Stimulated activated CD4-positive, alpha-beta T cell treated with anti-CD3 and anti-CD28 coated beads, Interleukin-1b, Interleukin-23, amount 100 ng/mL, for 4 hours (primary cell): ENCODE measurements at places on chromosomes 12 and 14.
A peak's percentile ranks its signal among the peaks of the same experiment; 100 is the strongest.

DNA sequence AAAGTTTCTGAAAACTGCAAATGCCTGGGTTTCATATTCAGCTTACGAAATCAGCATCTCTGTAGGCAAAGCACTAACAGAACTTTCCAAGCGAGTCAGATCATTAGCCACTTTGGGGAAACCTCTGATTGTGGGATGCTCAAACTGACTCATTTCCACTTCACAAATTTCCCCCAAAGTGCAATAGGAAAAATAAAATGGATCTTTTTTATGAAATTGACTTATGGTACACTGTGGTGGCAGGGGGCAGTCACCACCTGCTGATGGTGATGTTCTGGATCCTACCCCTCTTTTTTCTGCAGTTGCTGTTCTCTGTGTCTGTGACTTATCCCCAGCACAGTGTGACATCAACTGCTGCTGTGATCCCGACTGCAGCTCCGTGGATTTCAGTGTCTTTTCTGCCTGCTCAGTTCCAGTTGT lies 5.6 kb downstream of the TCTN1 start:
- DNase-seq, result no peak

GRCh38 chr12:104356231-104357115 lies 52.9 kb downstream of the EID3 start:
- DNase-seq, result no peak

DNA sequence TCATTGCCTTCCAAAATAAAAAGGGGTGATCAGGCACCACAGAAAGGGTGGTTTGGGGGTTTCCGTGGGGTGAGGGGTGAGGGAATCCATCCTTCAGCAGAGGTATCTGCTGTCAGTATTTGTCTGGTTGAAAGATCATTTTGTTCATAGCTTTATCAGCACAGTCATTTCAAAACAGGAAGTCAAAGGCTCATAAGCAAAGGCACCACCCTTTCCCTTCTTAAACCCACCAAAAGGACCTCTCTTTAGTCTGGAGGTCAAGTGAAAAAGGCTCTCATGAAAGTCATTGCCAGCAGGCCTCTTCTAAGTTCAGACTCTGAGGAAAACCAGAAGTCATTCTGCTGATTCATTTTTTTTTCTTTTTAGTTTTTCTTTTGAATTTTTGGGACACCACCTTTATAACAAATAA lies 6.2 kb downstream of the CHST11 start:
- no peak for DNase-seq

GRCh38 chr12:119328111-119328510 lies 6.4 kb upstream of the CCDC60 start:
- DNase-seq, result no peak

DNA sequence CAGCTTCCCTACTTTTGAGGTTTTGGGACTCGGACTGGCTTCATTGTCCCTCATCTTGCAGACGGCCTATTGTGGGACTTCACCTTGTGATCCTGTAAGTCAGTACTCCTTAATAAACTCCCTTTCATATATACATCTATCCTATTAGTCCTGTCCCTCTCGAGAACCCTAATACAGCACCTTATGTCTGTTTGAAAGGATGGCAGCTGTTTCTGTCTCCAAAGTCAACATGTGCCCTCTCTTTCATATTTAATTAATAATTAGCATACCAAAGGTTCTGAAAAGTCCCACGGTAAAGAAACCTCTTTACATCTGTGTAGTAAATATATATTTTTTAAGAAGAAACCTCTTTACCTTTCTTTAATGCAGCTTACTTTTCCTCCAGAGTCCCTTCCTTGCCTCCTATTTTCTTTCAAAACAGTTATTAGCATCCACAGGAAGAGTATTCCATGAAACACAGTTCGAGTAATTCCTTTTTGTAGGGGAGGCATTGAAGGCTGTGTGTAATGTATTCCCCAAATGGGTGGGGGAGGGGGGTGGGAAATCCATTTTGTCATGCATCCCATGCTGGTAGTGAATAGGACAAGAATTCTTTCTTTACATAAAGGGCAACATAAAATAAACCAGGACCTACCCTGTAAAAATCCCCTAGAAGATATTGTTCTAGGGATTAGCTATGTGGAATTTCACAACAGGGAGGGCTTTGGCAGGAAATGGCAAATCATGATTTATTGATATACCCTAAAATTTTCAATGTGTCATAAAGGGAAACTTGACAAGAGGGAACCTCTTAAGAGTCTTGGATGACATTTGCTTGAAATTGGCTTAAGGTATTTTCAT lies 241.5 kb downstream of the SUDS3 start:
- DNase-seq, result no peak

DNA sequence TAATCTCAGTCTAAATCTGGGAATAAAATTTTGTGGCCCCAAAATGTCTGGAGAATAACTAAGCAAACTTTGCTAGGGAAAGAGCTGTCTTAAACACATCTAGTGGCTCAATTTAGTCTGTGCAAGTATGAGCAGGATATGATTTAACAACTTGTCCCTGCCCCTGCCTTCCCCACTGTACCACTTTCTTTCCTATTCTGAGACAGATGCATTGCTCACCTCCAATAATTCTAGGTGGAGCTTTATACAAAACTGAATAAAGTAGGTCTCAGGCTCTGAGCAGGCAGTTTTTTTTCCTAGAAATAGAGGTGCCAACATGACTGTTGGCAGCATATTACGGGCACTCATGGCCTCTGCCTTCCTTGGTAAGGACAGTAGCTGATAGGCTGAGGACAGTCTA lies 412.1 kb downstream of the DAD1 start:
- no peak for DNase-seq

- no peak for DNase-seq
These were observed 22.9 kb upstream of the VPS37B start for GRCh38 chr12:122918827-122919226.

GRCh38 chr12:131092901-131093603 lies 139.3 kb downstream of the ADGRD1 start:
- no peak for DNase-seq

- DNase-seq, result no peak
These were observed 13.3 kb upstream of the MAP3K9 start for GRCh38 chr14:70822530-70823185.

DNA sequence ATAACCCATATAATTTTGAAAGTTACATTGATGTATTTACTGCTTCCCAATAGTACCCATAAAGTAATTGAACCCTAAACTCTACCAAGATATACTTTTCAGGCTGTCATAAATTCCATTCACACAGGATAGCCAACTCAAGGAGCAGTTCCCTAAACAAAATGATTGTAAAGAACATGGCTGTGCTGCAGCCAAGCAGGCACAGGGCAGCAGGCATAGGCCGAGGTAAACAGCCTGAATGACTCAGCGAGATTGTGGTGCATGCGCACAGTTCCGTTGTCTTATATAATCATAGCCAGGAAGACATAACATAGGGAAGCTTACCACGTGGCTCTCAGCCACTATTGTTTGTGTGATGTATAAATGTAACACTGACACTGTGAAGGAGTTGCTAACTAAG lies 344.9 kb downstream of the FSCB start:
- no peak for DNase-seq

GRCh38 chr14:33799705-33800570 lies 150.9 kb downstream of the EGLN3 start:
- no peak for DNase-seq

DNA sequence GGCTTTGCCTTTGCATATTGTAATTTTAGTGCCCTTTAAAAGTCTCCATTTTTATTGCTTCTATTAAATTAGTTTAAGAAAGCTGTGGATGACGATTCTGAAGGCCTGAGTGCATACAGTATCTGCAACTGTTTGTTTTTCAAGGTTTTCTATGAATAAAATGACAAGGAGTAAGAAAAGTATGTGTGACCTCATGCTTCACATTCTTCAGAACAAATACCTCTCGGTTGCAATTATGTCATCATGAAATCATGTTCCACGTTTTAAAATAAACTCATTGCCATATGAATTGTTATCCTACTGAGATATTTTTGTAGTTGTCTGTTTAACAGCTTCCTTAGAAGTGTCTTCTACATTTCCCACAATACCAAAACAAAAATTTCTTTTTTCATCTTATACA lies 374.6 kb downstream of the MDGA2 start:
- DNase-seq, result no peak

DNA sequence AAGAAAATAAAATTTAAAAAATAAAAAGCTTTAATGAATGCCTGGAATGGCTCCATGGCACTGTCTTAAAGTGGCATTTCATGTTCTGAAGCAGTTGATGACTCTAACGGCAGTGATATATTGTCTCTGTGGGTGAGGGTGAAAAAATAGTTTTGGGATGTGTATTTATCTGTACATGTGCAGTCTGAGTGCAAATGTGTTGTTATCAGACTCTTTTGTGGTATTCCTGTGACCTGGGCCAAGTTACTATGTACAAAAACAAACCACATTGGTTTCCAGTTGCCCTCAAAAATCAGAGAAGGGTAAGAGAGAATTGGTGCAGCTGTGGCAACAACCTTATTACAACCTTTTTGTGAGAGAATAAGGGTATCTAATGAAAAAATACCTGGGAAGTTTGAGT lies 81.7 kb upstream of the CCDC91 start:
- DNase-seq, result no peak

GRCh38 chr12:6647083-6647604 lies at the start of gene ACRBP:
Gene ACRBP, minus strand, starts transcription at chr12:6647432. Its CDS starts 66 bp downstream, at chr12:6647366.
- peak; percentile 36 for DNase-seq

GRCh38 chr12:54167500-54167896 lies 21.3 kb downstream of the SMUG1 start:
- DNase-seq, result no peak

- DNase-seq, result no peak
These were observed 228.2 kb upstream of the PPFIA2 start for GRCh38 chr12:81987371-81987770.

- no peak for DNase-seq
These were observed 112.8 kb upstream of the IFNG-AS1 start for GRCh38 chr12:67876305-67876915.

GRCh38 chr12:121404734-121405133 lies 4.8 kb downstream of the RNF34 start:
- no peak for DNase-seq

DNA sequence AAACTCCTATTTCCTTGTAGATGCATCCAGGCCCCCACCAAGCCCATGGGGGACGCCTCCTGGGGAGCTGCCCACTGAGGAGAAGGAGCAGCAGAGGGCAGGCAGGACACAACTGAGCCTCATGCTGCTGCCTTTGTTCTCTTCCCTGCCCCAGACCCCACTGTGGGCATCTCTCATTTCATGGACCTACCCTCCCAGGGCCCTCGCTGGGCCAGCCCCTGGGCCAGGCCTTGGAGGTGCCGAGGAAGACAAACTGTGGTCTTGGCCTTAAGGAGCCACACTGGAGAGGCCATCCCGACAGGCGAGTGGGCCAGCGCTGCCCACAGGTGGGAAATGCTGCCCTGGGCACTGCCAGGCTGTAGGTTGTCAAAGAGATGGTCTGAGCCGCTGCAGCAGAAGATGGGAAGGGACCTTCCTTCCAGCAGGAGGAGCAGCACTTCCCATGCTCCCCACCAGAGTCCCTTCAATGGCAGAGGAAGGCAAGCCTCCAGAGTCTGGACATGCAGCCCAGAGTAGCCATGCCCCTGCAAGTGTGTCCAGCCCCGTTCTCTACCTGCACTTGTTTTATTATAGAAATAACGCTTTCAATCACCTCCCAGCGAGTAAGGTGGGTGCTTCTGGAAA lies 147.4 kb downstream of the BCL11B start:
- no peak for DNase-seq

DNA sequence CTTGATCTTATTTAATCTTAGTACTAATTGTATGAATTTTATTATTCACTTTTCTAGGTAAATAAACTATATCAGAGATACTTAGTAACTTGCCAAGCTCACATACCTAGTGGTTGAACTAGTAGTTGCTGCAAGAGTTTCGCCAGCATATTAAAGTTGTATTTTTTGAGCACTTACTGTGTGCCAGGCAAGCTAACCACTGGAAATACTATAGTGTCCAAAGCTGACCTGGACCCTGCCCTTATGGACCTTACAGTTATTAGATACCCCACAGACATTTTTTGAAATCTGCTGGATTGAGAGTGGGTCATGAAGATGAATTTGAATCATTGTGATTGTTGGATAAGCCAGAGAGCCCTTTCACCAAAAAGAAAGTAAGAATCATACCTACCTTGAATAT lies 125.0 kb downstream of the RAD51B start:
- DNase-seq, result no peak

DNA sequence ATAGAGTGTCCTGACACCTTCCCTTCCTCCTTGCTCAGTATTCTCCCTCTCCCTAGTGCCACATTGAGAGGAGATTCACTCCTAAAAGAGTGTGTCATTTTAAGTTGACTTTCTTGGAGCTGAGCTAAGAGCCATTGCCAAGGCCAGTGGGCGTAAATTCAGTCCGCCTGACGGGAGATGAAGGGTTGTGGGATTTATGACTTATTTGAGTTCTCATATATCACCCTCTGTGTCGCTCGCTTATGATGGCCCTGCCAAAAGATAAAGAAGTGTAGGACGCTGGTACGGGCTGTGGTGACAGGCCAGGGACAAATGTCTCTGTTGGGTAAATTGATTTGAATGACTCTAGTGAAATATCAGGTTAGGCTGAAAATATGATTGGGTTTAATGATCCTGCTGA lies 867.4 kb downstream of the NRXN3 start:
- no peak for DNase-seq

DNA sequence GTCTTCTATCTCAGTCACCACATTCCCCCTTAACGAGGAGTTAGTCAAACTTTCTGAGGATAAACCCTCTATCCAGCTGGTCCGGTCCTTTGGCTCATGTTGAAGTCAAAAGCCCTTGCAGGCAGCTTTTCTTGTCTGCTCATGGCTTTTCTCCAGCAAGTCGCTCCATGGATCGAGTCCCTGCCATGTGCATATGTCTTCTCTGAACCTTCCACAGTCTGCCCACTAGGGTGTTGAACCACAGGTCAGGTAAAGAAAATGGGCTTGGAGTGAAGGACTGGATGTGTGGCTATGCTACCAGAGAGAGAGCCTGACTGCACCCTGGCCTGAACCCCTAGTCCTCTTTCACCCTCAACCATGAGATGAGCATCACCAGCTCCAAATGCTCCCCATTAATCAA lies 22.8 kb downstream of the C14orf132 start:
- DNase-seq, result no peak

DNA sequence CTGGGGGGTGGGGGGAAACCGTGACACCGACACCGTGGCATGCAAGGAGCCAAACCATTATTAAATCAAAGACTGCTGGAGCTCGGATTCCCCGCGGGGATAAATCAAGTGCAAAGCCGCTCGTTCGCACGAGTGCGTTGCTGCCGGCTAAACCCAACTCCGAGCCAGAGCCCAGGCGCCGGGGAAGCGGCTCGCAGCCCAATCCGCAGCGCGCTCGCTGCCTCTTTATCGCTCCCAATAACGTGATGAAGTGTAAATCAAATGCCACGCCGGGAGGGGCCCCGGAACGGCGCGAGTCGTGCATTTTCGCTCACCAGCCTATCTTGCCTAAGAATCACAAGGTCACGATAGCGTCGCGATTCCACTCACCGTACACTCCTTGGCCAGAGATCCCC lies 1.3 kb downstream of the MDGA2 start:
- DNase-seq, result no peak

DNA sequence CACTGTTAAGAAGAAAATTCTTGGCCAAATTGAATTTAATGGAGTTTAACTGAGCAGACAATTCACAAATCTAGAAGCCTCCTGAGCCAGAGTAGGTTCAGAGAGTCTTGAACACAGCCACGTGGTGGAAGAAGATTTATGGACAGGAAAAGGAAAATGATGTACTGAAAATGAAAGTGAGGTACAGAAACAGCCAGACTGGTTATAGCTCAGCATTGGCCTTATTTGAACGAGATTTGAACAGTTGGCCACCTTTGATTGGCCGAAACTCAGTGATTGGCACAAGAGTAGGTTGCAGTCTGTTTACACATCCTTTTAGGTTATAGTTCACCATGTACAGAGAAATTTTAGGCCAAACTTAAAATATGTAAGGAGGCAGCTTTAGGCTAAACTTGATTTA lies 9.9 kb downstream of the OAS2 start:
- no peak for DNase-seq
